ENCODE measurements at places on chromosomes 5 and 9.

DNA sequence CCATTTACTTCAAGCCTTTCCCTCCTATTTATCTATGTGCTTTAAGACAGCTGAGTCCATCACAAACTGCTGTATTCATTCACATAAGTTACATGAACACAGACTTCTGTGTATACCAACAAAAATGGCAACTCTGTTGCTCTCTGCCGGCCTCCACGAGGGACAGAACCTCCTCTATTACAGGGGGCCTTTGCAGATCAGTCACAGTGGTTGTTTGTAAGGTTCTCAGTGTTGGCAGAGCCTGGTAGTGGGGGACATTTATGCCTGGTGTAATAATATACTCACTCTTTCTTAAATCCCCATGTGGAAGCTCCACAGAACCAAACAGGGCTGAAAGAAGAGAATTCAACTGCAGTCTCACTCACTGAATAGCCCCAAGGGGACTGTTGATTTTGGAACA is 76.5 kb downstream of the SLC1A1 start:
- DNase-seq, result no peak

DNA sequence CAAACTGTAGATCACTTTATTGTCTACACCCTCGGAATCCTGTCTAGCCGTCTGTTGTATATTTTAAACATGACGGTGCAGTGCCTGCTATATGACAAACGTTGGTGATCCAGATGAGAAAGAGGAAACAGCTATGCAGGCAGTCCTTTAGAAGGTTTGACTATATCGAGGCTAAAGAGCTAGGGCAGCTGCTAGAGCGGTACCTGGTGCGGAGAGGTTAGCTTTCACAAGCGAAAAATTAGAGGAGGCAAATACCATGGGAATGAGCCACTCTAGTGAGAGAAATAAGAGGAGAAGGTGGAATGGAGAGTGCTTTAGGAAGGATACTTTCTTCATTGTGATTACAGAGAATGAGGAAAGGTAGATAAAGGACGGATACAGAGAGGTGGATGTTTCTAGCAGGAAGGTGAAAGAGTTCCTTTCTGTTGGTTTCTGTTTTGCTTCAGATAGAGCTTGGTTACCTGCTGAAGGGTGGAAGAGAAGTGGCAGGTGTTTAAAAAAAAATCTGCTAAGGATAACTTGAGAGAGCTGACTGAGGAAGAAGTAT is 959 bp upstream of the FBXL17 start:
- DNase-seq, result no peak

DNA sequence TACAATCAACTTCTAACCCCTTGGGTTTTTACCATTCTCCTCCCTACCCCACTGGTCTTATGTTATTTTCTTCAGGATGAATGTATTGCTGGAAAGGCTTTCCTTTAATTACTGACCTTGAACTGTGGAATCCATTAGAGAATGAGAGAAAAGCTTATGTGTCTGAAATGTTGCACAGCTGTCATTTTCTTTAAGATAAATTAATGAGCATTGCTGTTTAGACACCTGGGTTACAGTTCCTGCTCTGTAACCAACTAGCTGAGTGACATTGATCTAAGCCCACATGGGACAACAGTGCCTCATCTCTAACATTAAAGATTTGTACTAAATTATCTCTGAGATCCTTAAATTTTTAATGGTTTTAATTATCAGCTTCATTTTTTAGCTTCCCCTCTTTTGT is 507.0 kb downstream of the TAF11L14 start:
- DNase-seq, result no peak

GRCh38 chr5:159782197-159782994 is 133.9 kb upstream of the ADRA1B start:
- DNase-seq, result no peak
